NCI-H1092 (cell line): ENCODE measurements at places on chromosomes 2 and 18.

GRCh38 chr2:23859983-23860382 lies 66.9 kb downstream of the ATAD2B start:
- no peak for DNase-seq

DNA sequence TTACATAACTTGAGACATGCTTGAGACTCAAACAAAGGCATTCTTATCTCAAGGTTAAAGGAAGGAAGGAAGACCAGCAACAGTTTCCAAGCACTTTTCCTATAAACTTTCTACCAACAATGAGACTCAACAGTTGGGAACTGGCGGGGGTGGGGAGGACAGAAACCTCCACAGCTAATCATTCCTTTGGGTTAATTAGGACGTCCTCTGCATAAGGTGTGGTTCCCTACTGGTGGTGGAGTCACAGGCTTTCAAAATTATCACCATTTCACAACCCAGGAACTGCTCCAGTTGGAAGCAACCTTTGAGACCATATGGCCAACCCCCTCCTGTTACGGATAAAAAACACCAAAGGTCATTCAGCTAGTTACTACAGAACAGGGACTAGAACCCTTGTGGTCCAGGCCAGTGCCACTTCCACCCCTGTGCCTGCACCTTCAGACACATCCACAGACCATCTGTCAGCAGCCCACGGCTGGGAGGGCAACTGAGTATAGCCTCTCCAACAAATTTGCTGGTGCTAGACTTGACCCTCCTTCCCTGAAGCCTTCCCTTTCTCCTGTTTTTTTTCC lies 30.1 kb upstream of the ATL2 start:
- DNase-seq: no peak

DNA sequence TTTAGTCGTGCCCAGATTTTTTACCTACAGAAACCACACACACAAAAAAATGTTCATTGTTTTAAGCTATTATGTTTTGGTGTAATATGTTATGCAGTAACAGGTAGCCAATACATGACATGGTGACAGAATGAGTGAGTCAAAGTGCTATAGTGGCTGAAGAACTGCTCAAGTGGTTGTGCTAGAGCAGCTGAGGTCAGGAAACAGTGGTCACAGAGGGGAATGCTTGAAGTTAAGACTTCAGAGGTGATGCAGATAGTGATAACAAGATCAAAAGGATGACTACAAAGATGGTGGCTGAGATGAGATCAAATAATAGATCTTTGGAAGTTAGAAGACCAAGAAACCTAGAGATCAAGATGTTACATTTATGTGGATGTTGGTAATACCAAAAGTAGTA lies 174.3 kb downstream of the KCNE4 start:
- DNase-seq: no peak

GRCh38 chr18:62379051-62379450 lies 53.9 kb downstream of the TNFRSF11A start:
- no peak for DNase-seq

DNA sequence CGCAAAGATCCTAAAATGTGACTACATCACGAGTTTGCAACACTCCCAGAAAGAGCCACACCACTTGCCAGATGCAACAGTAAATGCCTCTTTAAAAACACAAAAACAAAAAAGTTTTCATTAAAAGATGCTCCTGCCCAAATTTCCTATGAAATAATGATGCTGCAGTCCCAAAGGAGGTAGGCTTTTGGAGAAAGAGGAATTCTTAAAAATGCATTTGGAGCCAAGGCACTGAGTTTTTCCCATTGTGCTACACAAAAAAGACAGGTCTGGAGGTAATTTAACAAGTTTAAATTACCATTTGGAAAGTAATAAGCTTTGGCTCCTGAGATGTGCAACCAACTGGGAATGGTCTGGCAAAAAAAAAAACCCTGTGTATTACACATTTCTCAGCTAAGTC lies 145.0 kb downstream of the PID1 start:
- no peak for DNase-seq

DNA sequence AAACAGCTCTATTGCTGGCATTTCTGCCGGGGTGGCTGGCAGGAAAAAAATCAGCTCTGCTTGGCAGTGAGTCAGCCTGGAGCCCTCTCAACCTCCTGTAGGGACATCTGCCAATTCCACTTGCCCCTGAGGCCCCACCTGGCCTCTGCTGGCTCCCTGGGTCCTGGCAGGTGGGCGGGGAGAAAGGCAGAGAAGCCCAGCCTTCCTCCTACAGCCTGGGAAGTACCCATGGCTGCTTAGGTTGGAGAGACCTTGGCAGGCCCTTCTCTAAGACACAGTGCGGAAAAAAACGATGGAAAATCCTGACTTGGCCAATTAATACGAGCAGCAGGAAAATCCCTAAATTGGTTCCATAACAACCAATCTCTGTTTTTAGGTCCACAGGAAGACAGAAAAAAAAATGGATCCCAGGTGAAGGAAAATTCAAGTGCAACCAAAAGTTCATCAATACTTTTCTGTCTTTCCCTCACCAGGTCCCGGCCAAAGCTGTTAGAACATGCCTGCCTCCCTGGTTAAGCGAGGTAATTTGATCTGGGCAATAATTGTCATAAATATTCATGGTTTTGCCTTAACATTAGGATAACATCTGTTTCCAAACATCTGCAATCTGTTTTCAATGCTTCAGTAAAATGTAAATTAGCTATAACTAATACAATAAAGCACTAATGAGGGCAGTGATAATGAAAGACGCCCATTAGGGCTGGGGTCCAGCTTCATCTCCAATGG lies 245.9 kb downstream of the TFCP2L1 start:
- DNase-seq: peak; percentile 52

- no peak for DNase-seq
Observed at GRCh38 chr2:237282568-237283128, 131.3 kb downstream of the COL6A3 start.

DNA sequence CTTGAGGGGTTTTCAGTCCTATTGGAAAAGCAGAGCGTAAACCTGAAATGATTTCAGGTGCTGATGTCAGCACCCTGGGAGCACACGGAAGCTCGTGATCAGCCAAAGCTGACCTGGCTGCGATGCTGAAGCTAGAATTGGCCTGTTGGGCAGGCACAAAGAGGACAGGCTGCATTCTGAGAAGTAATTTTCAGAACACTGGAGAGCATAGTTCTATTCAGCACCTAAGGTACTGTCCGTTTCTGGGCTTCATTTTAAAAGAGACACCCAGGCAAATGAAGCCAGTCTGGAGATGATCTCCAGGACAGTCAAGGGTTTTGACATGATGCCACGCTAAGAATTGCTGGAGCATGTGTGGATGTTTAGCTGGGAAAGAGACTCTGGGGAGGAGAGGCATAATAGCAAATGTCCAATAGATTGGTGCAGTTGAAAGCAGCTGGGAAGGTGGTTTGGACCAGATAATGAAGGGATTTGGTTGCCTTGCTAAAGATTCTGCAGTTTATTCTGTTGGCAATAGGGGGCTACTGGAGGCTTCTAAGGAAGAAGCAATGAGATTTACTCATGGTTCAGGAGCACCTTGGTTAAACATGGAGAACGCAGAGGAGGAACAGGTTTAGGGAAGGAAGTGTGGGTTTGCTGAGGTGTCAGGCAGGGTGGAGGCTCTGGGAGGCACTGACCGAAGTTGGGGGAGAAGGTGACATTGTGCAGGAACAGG lies 86.6 kb downstream of the ACOXL start:
- DNase-seq: no peak

DNA sequence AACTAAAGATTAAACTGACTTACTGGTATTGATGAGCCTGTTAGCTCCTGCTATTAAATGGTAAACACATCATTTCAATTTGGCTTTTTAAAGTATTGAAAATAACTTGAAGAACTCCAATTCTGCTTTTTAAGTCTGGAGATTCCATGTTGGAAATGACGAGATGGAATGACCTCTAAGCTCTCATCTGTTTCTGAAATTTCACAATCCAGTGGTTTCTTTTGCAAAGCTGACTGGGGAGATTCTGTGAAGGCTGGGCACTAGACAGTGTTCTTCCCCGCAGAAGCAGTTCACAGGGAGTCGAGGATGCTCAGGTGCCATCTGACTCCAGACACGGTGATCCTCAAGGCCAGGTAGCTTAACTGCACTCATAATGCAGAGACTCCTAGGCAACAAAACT lies 44.7 kb downstream of the DHRS9 start:
- DNase-seq: no peak

GRCh38 chr2:224594840-224595239 lies 9.7 kb upstream of the CUL3 start:
- DNase-seq: no peak

DNA sequence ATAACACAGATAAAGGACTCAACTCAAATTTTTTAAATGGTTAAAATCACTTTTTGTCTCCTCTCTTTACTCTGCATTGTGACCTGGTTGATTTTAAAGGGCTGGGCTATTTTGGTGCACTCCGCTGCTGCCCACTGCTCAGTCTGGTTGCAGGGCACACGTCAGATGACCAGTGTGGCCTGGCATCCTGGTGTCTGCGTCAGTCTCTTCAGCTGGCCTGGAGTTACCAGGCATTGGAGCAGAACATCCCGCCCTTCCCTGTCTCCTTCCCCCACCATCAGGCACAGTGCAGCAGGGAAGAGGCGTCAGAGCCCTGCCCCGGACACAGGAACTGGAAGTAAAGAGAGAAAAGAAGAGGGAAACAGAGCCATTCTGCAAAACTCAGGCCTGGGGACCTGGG lies 8.9 kb downstream of the C1QL2 start:
- no peak for DNase-seq

- no peak for DNase-seq
Observed at GRCh38 chr2:170227507-170227947, 49.6 kb downstream of the MYO3B start.

DNA sequence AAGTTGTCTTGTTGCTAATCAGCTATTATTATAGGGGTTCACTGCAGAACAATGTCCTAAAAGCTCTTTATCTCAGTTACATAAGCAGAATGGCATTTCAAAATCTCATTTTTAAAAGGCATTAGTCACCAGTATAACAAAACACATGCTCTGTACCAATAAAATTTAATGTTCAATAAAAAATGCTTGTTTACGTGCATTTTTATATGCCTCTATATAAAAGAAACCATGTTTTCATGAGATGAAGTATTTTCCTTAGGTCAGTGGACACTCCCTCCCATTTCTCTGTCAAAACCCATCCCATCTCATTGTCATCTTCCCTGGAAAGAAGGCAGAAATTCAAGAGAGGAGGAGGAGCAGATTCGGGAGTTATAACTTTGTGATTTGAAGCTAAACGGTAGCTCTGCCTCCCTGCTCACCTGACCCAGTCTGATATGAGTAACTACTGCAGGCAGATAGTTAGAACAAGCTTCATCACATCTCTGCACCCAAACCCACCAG lies 231.9 kb upstream of the SIX2 start:
- DNase-seq: no peak

DNA sequence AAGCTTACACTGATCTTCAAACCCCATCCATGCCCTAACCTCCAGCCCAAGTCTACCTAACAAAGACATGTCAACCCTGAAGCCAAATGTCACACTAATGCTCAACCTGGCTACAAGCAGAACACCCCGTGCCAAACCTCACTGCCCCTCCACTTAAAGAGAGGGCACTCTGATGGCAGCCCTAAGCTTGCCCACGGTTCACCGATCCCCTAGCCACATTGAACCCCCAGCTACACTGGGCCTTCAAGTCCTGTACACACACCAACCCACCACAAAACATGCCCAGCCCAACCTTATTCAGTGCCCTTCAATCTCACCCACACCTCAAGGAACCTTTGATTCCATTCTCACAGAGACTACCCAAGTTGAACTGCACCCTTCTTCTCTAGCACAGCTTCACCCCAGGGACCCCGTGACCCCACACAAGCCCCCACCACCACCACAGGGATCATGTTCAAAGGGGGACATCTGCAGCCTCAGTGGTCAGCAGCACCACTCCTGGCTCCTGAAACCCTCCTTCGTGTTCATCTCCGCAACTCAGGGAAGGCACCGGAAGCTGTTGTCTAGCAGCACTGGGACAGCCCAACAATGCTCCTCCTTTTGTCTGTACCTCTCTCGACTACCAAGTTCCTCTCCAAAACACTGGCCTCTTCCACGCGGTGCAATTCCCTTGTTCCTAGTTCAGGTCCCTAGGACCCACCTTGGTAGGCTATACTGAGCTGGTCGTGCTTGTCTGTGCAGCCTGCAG lies 218.8 kb downstream of the CYP26B1 start:
- DNase-seq: no peak
